Fibroblast of skin of back (primary cell): ENCODE measurements at places on chromosomes 1 and 21.
A peak's percentile ranks its signal among the peaks of the same experiment; 100 is the strongest.

DNA sequence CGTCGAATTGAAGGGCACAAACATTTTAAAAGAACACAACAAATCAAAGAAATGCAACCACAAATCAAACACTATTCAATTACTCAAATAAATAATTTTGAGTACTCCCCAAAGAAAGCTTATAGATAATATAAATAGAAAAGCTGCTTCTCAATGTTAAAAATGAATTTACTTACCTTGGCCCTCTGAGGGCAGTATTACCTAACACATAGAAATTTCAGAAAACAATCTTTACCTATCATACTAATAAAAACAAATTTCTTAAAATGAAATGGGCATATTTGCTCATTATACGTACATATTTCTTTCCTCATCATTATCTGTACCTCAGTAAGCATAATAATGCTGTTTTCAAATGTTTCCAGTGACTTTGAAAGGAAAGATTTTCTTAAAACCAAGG, 141.8 kb downstream of the AKT3 start:
- DNase-seq, result no peak

DNA sequence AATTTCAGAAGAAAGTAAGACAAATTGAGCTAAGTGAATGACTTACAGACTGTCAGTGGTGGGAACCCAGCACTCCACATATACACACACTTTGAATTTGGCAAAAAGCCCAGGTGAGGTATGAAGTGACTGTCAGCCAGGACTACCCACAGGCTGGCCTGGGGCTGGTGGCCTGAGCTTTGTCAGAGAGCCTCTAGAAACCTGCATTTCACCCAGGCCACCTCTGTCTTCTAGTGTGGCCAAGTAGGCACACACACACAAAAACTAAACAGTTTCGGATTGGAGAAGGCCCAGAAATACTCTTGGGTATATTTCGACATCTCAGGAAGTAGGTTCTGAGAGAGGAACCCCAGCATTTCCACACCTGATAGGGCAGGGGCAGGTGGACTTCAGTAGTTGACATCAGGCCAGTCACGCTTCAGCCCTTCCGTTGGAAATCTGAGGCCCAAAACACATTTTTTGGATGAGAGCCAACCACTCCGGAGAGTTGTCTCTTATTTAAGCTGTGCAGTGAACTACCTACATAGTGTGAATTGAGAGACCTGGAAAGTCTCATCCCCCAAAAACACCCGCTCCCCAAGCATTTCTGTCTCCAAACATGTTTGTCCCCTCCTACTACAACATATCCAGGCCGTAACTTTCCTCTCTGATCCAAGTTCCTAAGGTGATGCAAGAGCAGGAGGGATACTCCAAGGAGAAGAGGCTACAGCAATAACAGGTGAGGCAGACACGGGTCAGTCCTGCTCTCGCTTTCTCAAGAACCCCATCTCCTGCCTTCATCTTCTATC, 167.2 kb upstream of the PROX1 start:
- no peak for DNase-seq

DNA sequence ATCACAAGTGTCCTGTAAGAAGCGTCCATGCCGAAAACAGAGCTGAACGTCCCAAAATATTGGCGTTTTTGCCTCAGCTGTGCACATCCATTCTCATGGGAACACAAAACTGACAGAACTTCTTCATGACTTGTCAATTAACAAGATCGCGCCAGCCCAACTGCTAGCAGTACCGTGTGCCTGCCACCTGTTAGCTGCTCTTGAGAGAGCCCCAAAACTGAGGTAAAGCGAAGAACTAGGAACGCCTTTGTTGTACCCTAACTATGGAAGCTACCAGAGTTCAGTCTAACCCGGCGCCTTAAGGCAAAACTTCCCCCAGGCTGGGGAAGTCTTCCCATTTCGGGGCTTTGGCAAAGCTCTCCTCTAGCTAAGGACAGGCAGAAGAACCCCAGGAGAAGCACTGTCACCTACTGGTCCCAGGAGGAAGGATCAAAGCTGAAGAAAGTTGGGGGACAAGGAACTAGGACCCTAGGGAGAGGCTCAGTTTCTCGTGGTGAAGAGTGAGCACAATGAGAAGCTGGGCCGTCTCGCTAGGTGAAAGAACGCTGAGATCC, 719 bp downstream of the EYA3 start:
- peak; percentile 30 for DNase-seq

GRCh38 chr1:229536982-229537381, 21.5 kb downstream of the ABCB10 start:
- DNase-seq, result no peak

- DNase-seq, result peak; percentile 89
Observed at GRCh38 chr1:178538192-178538916, 25.4 kb downstream of the TEX35 start.

DNA sequence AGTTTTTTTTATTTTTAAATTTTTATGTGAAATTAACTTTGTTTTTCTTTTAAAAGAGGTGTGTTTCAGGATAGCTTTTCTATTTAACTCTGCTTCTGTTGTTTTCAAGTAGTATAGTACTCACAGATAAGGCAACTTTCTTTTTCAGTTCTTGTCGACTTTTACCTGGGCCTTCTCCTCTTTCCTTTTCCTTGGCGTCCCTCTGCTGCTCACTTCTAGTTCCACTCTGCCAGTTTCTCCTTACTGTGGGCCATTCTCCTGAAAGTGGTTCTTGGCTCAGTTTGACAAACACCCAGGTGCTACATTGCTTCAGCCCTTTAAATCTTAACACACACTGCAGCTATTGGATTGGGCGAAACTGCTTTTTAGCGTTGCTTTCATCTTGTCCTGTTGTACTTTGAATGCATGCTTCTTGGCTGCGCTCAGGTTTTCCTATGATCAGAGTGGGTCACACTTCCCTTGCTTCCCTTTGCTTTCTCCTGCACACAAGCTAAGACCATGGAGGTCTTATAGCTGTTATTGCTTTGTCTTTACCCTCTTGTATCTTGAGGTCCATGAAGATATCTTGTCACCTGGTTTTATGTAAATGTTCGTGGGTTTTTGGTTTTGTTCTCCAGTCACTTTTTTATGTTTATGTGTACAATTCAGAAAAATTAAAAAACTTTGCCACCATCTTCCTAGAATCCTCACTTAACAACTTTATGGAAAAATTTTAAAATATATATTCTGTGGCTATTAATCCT, 21.6 kb downstream of the GABPA start:
- no peak for DNase-seq

DNA sequence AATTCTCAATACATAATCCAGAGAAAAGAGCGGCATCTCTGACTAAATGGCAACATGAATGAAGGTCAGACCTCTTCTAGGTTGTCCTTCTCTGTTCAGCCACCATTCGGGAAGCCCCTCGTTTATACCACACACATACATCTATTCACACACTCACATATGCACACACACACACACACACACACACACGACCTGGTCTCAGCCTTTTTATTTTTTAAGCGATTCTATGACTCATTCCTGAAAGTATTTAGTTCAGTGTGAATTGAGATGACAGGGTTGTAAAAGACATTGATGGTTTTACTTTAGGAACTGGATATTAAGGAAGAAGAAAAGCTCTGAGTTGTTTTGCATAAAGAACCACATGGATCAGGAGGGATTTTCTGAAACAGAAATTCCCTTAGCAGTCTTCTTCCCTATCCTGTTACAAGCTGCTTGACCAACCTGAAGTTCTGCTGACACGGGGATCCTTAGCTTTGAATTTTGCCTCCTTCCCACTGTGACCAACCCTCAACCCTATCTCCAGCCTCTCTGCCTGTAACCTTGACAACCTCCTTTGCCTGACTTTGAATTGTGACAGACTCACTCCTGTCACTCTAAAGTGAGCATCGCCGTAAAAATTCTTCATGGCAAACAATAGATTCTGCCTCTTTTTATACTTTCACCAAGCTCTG, 383.1 kb upstream of the ESRRG start:
- DNase-seq, result peak; percentile 5

GRCh38 chr1:223258751-223259198, 105.2 kb downstream of the SUSD4 start:
- DNase-seq, result peak; percentile 49

DNA sequence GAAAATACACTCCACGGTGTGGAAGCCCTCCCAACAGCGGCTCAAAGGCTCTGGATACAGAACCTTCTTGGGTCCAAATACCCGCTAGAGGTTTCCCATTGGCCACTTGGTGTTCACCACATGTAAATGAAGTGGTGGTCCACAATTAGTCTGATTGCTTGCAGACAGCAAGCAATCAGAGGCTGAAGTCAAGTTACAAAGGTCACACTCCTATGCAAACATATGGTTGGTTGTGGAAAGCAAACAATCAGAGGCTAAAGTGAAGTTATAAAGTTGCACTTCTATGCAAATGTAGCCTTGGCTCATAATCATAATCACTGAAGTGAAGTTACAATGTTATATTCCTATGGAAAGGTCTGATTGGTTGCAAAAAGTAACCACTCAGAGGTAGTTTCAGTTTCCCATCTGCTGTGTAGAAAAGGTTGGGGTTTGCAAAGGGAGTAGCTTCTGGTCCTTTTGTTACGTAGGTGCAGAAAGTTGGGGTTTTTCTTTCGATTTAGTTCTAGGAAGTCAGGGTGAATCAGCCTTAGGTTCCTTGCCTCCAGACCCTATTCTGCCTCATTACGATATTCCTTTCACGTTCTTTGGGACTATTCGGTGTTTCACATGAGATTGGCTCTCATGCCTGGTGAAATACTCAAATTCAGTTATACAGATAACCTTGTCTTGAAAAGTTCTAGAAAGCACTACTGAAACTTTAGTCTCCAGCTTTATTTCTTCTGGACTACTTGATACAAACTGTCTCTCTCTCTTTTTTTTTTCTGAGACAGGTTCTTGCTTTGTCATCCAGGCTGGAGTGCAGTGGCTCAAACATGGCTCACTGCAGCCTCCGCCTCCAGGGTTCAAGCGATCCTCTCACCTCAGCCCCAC, 36.7 kb upstream of the MTF2 start:
- DNase-seq, result no peak

GRCh38 chr1:220894924-220895256, 15.6 kb downstream of the HLX start:
- no peak for DNase-seq

DNA sequence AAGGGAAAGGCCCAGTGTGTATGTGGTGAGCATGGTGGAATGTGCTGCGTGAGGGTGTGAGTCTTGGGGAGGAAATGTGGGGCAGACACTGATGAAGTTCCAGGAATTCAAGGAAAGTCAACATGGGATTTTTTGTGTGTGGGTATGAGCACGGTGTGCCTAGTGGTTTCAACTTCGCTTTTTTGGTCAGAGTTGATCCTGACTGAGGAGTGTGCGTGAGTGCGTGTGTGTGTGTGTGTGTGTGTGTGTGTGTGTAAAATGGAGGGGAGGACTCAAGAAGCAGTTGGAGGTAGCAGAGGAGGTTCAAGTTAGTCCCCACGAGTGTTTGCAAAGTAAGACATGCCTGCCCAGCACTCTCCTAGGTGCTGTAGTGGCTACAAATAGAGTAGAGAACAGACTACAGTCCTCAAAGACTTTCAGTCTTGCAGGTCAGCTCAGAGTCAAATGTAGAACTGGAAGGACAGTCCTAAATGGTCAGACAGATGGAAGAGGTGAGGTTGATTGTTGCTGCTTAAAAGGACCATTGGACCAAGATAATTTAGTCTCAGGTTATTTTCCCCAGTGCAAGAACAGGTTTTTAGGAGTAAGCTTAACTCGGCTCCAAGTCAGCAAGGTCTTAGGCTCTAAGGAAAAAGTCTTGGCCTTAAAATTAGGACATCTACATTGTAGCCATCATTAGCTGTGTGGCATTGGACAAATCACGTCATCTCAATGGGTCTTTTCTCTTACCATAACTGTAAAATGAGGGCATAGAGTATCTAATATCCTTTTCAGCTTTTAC, 25.0 kb downstream of the SLAMF1 start:
- peak; percentile 23 for DNase-seq

GRCh38 chr21:40938611-40939010, 91.7 kb upstream of the DSCAM start:
- DNase-seq, result no peak

- no peak for DNase-seq
Observed at GRCh38 chr1:150262388-150263320, 5.1 kb downstream of the CA14 start.

GRCh38 chr1:76176000-76176399, 101.5 kb downstream of the ST6GALNAC3 start:
- DNase-seq, result peak; percentile 15

DNA sequence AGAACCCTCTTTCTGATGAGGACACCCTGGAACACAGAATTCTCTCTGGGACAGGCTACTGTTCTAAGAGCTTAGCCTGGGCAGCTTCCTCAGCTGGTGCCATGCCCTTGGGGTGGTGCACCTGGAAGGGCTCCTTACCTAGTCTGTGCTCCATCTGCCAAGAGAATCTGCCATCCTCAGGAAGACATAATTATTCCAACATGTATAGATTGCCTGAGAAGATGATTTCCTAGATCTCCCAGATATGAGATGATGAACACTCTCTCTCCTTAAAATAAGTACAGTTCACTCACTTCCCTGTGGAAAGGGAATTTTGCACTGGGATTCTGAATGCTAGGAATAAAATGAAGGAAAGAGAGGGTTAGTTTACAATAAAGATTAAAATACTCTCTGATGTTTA, 87.6 kb downstream of the NENF start:
- no peak for DNase-seq
